A549 treated with Mapracorat at 1 μM for 4 hours (cell line): ENCODE measurements at places on chromosomes 13 and 19. TPM values are rescaled to one million over a fixed set of nuclear protein-coding genes. Genes with fewer than 3 reads are reported as not detected.

TNPO2 gene
- 24.4 to 36.5 TPM (median 34.0 TPM) in 5 replicates for total RNA-seq

SMIM24 gene
- total RNA-seq, result 0.26 to 1.0 TPM (median 0.50 TPM) in 5 replicates

LRFN3 gene
- 12.9 to 23.3 TPM (median 21.0 TPM) in 5 replicates for total RNA-seq

EGLN2 gene
- 75.4 to 103 TPM (median 94.6 TPM) in 5 replicates for total RNA-seq

NANOS2 gene
- total RNA-seq, result not detected in 5 replicates

SERPINE3 gene
- total RNA-seq, result not detected in 5 replicates

IRS2 gene
- total RNA-seq, result 34.8 to 55.9 TPM (median 44.4 TPM) in 5 replicates

ZNF491 gene
- not detected in 5 replicates for total RNA-seq

CD79A gene
- total RNA-seq, result 0.32 to 1.2 TPM (median 0.90 TPM) in 5 replicates
